ENCODE measurements at places on chromosomes 7 and 10.
A peak's percentile ranks its signal among the peaks of the same experiment; 100 is the strongest.

- peak; percentile 29 for DNase-seq
Observed at GRCh38 chr7:105015390-105015965, 1.5 kb downstream of the KMT2E start.

GRCh38 chr7:135166338-135166990 is 4.0 kb downstream of the CYREN start:
- DNase-seq = no peak

- DNase-seq = no peak
Observed at GRCh38 chr10:48609441-48609840, 4.6 kb upstream of the ARHGAP22 start.

- peak; percentile 51 for DNase-seq
Observed at GRCh38 chr10:123995461-123996131, 97.8 kb downstream of the CHST15 start.

GRCh38 chr7:97798046-97799019 is 66.4 kb downstream of the TAC1 start:
- DNase-seq = no peak

GRCh38 chr7:67306331-67306730 is 309.7 kb downstream of the TYW1 start:
- no peak for DNase-seq

DNA sequence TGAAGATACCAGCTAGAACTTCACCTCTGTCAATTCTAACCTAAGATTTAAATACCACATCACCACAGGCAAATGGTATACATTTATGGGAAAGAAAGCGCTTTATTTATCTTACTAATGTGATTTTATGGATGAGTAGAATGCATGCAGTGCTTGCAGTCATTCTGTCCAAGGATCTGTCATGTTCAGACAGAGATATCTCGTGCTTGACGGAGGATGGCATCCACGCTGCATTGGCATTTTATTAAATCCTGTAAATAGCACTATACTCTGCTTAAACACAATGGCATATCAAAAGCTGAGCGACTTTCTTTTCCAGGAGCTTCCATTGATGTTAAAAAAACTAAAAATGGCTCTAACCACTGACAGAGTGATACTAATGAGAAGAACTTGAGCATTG is 133.7 kb upstream of the CAV2 start:
- no peak for DNase-seq

GRCh38 chr7:104848138-104848990 is 165.6 kb upstream of the KMT2E start:
- DNase-seq = peak; percentile 4

DNA sequence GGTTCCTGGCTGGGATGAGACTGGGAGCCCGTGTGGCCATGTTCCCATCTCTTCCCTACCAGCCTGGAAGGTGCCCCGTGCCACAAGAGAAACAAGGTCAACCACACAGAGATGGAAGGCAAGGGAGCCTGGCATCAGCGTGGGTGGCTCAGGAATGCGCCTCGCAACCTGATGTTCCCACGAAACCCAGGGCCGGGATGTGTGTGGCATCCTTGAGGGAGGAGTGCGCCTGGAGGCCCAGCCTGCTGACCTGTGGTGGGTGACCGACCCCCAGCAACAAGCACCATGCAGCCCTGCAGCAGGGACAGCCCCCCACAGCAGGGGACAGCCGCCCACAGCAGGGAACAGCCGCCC is 267.2 kb downstream of the ELFN1 start:
- DNase-seq = no peak

DNA sequence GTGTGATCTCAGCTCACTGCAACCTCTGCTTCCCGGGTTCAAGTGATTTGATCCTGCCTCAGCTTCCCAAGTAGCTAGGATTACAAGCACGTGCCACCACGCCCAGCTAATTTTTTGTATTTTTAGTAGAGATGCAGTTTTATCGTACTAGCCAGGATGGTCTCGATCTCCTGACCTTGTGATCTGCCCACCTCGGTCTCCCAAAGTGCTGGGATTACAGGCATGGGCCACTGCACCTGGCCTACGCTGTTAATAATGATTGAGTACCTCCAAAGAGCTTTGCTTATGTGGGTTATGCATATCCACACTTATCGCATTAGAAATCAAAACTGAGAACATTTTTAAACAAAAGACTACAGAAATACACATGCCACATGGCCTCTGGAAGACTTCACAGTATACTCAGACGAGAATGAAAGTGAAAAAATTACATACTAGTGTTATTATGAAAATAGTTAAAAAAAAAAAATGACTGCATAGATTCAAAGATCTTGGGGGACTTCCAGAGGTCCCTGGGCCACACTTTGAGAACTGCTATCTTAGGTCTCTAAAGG is 25.4 kb downstream of the RPP38 start:
- no peak for DNase-seq

DNA sequence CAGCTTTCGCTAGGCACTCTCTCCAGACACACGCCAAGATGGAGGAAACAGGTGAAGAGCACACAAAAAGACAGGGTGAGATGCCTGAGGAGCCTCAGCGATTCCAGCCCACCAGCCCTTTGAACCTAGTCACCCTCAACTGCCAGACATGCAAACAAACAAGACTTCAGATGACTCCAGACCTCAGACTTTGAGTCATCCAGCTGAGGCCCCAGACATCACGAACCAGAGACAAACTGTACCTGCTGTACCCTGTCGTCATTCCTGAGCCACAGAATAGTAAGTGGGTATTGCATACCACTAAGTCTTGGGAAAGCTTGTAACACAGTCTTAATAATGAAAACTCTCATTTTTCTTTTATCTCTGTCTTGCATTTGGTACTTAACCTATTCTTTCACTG is 126.6 kb upstream of the LSM8 start:
- no peak for DNase-seq

DNA sequence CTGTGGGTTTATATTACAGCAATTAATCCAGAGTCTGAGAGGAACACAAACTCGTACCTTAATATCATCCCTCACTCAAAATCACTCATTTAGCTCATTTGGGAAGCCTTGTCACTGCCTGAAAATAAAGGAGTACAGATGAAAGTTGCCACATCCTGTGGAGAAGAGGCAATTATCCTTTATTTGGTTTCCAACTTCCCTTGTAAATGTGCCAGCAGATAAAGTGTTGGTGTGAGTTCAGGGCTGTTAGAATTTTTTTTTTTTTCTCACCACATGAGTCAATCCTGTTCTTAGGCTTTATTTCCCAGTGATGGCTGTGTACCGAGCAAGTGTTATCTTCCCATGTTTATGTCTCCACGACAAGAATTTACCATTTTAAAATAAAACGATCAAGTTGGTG is 99.0 kb upstream of the SMIM30 start:
- DNase-seq = no peak

GRCh38 chr7:24192691-24193090 is 91.3 kb upstream of the NPY start:
- no peak for DNase-seq

DNA sequence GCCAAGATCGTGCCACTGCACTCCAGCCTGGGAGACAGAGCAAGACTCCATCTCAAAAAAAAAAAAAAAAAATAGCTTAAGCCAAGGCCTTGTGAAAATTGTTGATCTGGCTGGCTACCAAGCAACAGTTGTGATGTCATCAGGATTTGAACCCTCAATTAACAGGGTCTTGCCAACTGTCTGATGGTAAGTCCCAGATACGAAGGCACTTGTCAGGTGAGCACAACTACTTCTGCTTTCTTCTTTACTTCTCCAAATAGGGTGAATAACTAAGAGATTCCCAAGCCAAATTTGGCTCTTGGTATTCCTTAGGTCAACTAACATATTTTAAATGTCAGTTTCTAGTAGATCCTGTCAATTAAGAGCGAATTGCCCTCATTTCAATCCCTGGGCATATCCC is 47.4 kb downstream of the ANKRD61 start:
- peak; percentile 11 for DNase-seq

DNA sequence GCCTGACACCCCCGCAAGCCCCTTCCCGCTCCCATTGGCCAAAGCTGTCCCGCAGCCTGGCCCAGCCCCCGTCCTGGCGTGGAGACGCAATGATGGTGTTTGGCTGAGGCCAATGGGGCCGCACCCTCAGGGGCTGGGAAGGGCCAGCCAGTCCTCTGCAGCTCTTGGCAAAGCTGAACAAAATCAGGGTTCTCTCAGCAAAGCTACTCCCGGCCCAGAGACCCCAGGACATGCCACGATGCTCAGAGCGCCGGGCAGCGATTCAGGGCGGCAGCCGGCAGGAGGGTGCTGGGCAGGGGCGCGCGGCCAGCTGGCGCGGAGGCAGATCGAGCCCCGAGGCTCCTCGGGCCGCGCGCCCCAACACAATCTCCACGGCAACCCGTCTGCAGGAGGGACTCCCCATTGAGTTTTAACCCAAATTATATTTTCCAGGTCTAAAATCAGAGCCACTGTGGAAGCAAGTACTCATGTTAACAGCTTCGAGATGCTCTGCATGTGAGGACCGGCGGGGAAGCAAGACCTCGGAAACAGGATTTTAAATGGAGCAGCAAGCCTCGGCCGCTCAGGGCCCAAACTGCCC is 8.8 kb upstream of the CNPY1 start:
- DNase-seq = no peak

- DNase-seq = no peak
Observed at GRCh38 chr10:11141571-11142091, 124.0 kb downstream of the CELF2 start.

GRCh38 chr7:127708201-127708600 is 56.2 kb downstream of the SND1 start:
- no peak for DNase-seq

DNA sequence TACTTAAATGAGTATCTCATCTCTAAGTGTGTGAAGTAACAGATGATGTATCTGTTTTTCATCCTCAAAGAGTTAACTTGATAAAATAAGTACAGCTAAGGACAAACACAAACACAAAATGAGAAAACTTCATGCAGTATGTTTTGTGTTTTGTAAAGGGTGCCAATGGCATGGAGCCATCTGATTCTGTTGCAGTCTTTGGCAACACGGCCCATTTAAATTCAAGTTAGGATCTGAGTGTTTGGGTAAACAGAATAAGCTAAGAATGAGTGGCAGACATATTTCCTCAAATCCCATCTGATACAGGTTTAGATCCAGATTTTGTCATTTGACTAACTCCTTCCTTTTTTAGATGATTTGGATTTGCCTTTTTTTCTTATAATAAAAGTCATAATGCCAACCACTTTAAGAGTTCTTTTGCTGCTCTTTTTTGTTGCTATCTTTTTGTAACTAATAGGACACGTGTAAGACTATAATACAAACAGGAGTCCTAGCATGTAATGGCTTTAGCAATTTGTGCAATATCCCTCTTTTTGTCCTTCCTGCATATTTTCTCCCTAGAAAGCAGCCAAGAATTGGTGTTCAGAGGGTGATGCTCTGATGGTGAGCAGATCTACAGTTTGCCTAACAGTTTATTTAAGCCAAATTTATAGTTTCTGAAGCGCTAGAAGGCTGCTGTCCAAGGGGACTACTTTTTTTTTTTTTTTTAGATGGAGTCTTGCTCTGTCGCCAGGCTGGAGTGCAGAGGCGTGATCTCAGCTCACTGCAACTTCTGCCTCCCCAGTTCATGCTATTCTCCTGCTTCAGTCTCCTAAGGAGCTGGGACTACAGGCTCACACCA is 18.9 kb upstream of the ACTA2 start:
- no peak for DNase-seq

DNA sequence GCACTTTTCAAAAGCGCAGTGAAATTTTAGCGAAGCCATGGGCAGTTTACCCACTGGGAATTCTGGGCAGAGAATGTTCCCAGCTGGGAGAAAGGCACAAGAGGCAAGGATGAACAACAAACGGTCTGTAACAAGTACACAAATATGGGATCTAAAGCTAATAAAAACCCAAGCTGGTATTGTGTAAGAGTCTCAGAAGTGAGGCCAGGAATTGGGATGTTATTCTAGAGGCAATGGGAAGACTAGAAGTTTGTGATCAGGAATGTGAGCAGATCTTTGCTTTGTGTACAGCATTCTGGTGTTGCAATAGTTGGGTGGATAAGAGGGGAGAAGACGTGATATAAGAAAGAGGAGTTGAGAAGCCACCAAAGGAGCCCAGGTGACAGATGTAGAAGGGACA is 15.0 kb downstream of the FZD9 start:
- no peak for DNase-seq

- no peak for DNase-seq
Observed at GRCh38 chr10:112826018-112826697, 123.9 kb upstream of the TCF7L2 start.

- no peak for DNase-seq
Observed at GRCh38 chr7:82131215-82131614, 312.4 kb downstream of the CACNA2D1 start.

DNA sequence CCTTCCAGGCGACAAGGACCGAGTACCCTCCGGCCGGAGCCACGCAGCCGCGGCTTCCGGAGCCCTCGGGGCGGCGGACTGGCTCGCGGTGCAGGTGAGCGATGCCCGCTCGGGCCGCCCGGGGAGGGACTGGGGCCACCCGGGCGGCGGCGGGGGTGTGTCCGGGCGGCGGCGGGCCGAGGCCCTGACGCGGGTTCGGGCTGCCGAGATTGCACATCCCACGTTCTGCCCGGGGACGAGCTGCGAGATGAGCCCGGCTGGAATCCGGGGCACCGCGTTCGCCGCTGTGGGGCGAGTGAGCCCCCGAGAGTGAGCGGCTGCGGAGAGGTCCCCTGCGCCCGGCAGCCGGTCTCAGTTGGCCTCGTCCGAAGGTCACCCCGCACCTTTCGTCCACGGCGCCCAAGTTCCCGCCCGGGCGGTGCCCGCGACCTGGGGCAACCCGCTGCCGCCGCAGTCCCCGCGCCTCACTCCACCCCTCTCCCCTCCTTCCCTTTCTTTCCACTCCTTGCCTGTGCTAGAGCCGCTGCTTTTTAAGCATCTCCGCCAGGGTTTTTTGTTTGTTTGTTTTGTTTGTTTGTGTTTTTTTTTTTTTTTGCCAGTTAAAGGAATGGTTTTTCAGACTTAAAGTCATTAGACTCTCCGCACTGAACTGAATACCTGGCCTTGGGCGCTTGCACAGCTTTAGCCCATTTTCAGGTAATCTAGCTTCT is 515 bp downstream of the RALA start:
- no peak for DNase-seq

- DNase-seq = no peak
Observed at GRCh38 chr7:7146837-7147236, 35.5 kb upstream of the C1GALT1 start.

- DNase-seq = no peak
Observed at GRCh38 chr7:157552295-157552993, 215.6 kb downstream of the DNAJB6 start.

GRCh38 chr7:132697003-132697402 is 120.7 kb upstream of the PLXNA4 start:
- DNase-seq = no peak

- peak; percentile 74 for DNase-seq
Observed at GRCh38 chr7:101688183-101688831, 59.2 kb upstream of the MYL10 start.

DNA sequence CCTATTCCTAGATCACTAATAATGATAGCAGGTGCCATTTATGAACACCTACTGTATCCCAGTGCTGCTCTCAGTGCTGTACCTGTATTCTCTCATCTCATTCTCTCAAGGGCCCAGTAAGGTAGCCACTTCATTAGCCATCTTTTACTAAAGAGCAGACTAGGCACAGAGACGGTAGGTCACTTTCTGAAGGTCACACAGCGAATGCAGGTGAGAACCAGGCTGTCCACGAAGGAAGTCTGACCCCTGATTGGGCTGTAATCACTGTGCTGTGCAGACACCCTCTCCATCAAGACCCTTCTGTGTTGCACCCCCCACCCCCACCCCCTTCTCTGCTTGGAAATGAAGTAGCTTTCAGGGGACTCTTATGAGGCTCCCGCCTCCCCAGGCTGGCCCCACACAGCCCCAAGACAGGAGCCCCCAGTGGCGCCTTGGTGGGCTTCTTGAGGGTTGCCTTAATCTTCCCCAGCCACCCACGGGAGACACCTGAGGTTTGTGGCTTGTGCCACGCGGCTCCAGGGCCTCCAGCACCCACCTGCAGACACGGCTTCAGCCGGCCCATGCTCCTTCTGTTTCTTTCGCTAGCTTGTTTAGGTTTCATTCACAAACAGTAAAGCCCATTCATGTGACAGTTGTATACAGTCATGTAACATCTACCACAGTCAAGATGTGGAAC is 81.7 kb upstream of the FAM20C start:
- no peak for DNase-seq

All from CD4-positive, alpha-beta T cell treated with Interferon gamma for 1 hour (primary cell).